ENCODE measurements at places on chromosomes 3 and 15.
A peak's percentile ranks its signal among the peaks of the same experiment; 100 is the strongest.

- peak; percentile 51 for DNase-seq
Observed at GRCh38 chr15:89088605-89089315, 504 bp downstream of the ABHD2 start.

GRCh38 chr3:79846148-79846933 is 78.5 kb upstream of the ROBO1 start:
- DNase-seq = no peak

- no peak for DNase-seq
Observed at GRCh38 chr3:81864272-81864671, 102.8 kb upstream of the GBE1 start.

- no peak for DNase-seq
Observed at GRCh38 chr3:61600195-61600594, 38.8 kb downstream of the PTPRG start.

- DNase-seq = peak; percentile 65
Observed at GRCh38 chr3:26104851-26105251, 315.0 kb downstream of the OXSM start.
